ENCODE measurements at places on chromosomes 7 and 10. TPM values are rescaled to one million over a fixed set of nuclear protein-coding genes. Genes with fewer than 3 reads are reported as not detected.
A peak's percentile ranks its signal among the peaks of the same experiment; 100 is the strongest.

Gene MLXIPL
- polyA plus RNA-seq: 0.13 TPM

DNA sequence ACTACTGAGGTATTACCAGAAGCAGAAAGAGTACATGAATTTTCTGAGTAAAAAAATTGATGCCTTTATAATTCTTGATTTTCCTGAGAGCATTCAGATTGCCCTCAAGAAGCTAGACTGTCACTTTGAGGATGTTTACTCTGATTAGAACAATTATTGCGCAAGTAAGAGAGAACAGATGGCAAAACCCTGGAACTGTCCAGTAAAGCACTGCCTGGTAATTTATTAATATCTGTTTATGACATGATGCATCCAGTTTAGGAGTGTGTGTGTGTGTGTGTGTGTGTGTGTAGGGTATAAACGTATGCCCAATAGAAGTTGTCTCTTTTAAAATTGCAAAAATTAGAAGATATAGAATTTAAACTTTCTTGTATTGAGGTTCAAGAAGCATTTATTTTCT lies 379.7 kb downstream of the PHTF2 start:
- DNase-seq: no peak

Gene ZNF804B
- not detected for polyA plus RNA-seq

- no peak for DNase-seq
Observed at GRCh38 chr7:100400656-100401055, 27.4 kb downstream of the PILRA start.

GRCh38 chr10:44195112-44196007 lies 189.5 kb downstream of the CXCL12 start:
- DNase-seq: peak; percentile 73

- no peak for DNase-seq
Observed at GRCh38 chr7:134741907-134742635, 37.4 kb upstream of the CALD1 start.

Gene MORN4
- 5.5 TPM for polyA plus RNA-seq

GRCh38 chr10:60465801-60466200 lies 76.1 kb upstream of the ANK3 start:
- DNase-seq: no peak

DNA sequence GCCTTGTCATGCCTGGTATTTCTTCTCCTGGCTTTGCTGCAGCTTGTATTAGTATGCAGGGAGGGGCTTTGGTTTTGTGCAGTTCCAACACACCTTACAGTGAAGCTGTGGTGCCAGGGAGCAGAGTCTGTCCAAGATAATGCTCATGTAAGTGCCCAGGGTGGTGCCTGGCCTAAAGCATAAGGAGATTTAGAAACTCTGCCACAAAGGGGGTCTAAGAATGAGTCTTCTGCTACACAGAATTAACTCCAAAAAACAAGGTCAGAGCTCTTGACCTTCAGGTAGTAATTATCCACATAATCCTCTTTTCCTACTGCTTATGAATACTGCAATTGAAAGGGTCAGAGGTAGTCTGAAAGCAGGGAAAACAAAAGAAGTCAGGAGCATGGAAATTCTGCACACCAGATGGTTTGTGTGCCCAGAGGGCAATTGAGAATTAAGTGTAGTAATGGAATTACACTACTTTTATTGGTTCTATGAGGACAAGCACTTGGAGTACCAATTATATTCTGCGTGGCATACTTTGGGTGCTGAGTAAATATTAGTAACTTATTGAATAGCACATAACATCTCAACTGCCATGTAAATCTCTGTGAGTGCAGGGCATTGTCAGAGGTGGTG lies 121.5 kb downstream of the KAT6B start:
- no peak for DNase-seq

GRCh38 chr7:15279640-15280039 lies 282.2 kb downstream of the AGMO start:
- no peak for DNase-seq

Gene SLC18A3
- not detected for polyA plus RNA-seq

Gene TLX1
- polyA plus RNA-seq: not detected

GRCh38 chr10:110829721-110830410 lies 41.9 kb upstream of the PDCD4 start:
- DNase-seq: no peak

GRCh38 chr10:80535671-80536360 lies 1.9 kb upstream of the SH2D4B start:
- DNase-seq: peak; percentile 81

Gene RNLS
- 2.1 TPM for polyA plus RNA-seq

GRCh38 chr10:12966067-12966466 lies 35.4 kb downstream of the CCDC3 start:
- DNase-seq: no peak

Gene PSD
- 3.8 TPM for polyA plus RNA-seq

Gene C10orf105
- polyA plus RNA-seq: 0.36 TPM

DNA sequence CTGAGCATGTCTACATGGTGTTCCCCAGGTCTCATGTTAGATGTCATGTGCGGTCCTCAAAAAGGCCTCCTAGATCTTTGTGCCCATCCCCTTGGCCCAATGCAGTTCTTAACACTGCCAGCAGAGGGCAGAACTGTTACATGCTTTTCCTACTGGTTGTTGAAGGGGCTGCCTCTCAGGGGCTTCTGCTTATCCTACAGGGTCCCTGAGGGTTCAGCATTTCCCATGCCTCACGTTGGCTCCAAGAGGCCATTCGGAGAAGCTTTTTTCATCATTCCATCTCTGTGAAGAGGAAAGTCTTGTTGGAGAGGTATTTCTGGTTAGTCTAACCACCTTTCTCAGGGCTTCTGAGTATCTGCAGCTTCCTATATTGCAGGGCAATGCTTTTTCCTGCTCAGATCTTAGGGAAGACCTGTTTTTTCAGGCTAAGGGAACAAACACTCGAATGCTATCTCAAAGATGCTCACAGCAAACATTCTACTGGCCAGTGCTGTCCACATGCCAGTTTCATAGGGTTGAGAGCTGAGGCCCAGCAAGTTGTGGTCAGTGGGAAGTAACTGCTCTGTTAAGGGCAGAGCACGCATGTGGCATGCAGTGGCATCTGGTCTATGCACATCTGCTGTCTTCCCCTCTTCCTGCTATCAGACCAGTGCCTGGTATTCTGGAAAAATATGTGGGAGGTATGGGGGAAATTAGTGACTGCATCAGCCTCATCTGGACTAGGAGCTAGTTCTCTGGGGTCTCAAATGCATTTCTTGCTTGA lies 31.5 kb downstream of the MBL2 start:
- peak; percentile 10 for DNase-seq

Gene CXCL12
- polyA plus RNA-seq: 290 TPM

GRCh38 chr10:20091698-20092097 lies 275.5 kb downstream of the PLXDC2 start:
- DNase-seq: no peak

Gene MNX1
- polyA plus RNA-seq: not detected

DNA sequence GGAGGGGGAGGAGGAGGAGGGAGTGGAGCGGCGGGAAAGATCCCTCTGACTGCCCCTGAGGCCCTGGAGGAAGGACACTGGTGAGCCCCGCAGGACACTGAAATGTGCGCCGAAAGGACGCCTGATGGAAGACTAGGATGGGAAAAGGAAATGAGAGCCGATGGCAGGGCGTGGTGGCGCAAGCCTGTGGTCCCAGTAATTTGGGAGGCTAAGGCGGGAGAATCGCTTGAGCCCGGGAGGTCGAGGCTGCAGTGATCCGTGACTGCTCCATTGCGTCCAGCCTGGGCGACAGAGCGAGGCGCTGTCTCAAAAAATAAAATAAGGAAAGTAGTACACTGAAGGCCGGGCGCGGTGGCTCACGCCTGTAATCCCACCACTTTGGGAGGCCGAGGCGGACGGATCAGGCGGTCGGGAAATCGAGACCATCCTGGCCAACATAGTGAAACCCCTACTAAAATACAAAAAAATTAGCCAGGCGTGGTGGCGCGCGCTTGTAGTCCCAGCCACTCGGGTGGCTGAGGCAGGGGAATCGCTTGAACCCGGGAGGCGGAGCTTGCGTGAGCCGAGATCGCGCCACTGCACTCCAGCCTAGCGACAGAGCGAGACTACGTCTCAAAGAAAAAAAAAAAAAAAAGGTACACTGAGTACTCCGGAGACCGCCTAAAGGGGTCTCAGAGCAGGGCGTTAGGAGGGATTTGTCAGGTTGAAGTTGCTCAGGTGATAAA lies 561 bp upstream of the HNRNPF start:
- DNase-seq: peak; percentile 48

Gene INA
- 0.20 TPM for polyA plus RNA-seq

Gene FRMD4A
- polyA plus RNA-seq: 43.5 TPM

GRCh38 chr10:13340068-13340467 lies 8.0 kb downstream of the SEPHS1 start:
- DNase-seq: no peak

GRCh38 chr10:43845121-43845520 lies 196.4 kb upstream of the ZNF32 start:
- no peak for DNase-seq

DNA sequence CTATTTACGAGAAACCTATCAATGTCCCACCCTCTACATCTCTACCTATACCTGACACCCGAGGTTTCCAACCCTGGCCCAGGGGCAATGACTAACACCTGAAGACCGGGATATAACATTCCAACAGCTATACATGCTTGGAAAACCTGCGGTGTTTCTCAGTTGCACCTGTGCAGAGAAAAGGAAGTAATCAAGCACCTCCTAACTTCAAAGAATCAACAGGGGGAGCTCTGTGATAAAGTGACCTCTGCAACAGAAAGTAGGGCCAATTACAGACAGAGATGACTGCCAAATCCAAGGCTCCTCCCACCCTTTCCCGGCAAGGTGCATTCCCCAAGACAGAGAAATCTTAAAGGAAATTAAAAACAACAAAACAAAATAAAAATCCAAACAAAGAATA lies 41.3 kb downstream of the CCDC6 start:
- no peak for DNase-seq

DNA sequence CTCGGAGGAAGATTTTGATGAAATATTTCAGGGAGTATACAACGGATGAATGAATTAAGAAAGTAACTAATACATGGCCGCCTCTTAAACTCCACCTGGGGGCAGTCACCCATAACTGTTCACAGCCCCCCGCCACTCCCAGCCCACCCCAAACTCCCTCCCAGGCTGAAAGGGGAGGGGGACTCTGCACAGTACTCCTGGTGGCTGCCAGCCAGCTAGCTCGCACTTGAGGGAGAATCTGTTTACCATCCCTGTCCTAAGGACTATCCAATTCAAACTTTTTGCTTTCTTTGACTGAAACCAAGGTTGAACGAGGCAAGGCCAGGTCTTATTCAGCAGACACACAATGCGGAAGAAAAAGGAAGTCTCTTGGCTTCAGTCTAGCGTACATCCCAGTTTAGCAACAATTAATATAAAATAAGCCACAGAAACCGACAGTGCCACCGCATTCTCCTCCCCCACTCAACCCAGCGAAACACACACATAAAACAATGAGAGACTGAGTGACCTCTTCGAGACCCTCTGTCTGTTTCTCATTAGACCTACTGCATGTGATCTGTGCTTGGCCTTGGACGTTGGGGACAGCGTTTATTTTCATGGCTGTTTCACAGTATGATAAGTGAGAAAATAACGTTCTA lies 219.5 kb downstream of the GLI3 start:
- DNase-seq: no peak

Gene STEAP4
- polyA plus RNA-seq: 5.6 TPM

DNA sequence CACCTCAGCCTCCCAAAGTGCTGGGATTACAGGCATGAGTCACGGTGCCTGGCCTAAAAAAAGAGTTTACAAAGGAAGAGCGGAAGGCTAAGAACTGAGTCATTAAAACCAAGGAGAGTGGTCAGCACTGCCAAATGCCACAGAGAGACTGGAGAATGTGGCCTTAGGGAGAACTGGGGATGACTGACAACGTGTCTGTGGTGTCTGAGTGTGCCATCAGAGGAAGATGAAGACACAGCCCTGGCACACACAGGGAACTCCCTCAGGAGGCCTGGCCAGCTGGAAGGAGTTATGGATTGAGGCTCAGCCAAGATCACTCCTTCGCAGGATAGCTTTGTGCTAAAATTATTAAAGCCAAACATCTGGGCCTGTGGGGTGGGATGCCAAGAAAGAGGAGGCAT lies 3.9 kb upstream of the INA start:
- DNase-seq: peak; percentile 91

All from muscle of back (tissue), 13 donors.